ENCODE measurements at places on chromosomes 1 and 21. TPM values are rescaled to one million over a fixed set of nuclear protein-coding genes. Genes with fewer than 3 reads are reported as not detected.

Gene MNDA
- total RNA-seq = not detected

Gene COX20
- total RNA-seq = 2.7 TPM

Gene CSF3R
- not detected for total RNA-seq

Gene BRDT
- total RNA-seq = not detected

Gene NRAS
- total RNA-seq = 45.2 TPM

Gene CCDC24
- 2.2 TPM for total RNA-seq

Gene OR2L8
- not detected for total RNA-seq

Gene IVL
- not detected for total RNA-seq

Gene BEND5
- total RNA-seq = 0.35 TPM

Gene OR10J1
- not detected for total RNA-seq

Gene PERM1
- 0.12 TPM for total RNA-seq

Gene CLCNKB
- not detected for total RNA-seq

Gene CCDC181
- total RNA-seq = 0.38 TPM

Gene CLCA4
- total RNA-seq = not detected

Gene CTBS
- total RNA-seq = 12.9 TPM

Gene C21orf91
- 4.7 TPM for total RNA-seq

Gene ZBTB8B
- not detected for total RNA-seq

Gene ZNF697
- 9.4 TPM for total RNA-seq
